Activated B cell treated with CpG ODN at 0.5 μM for 24 hours (primary cell): ENCODE measurements at places on chromosomes 2 and 18.

- DNase-seq: no peak
Measured at GRCh38 chr2:190598621-190599020, 50.3 kb upstream of the NAB1 start.

DNA sequence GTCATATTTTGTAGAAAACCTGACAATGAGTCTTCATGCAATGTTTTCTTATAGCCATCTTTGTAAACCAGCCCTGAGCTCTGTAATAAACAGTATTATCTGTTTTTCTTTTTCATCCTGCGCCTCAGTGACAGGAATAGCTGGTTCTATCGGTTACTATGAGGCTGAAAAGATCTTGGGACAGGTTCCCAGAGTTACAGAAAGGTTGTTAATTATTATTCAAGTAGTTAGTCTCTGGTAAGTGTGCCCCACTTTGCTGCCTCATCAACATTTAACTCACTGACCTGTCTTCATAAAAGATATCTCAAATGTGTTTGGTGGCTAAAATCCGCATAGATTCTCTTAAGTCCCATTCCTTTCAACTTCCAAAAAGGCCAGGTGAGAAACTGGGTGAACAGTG is 18.6 kb downstream of the ACAA2 start:
- DNase-seq: no peak

GRCh38 chr2:12201369-12201768 is 454.9 kb downstream of the LPIN1 start:
- DNase-seq: no peak

GRCh38 chr2:17879137-17879912 is 858 bp downstream of the KCNS3 start:
- peak; percentile 30 for DNase-seq

DNA sequence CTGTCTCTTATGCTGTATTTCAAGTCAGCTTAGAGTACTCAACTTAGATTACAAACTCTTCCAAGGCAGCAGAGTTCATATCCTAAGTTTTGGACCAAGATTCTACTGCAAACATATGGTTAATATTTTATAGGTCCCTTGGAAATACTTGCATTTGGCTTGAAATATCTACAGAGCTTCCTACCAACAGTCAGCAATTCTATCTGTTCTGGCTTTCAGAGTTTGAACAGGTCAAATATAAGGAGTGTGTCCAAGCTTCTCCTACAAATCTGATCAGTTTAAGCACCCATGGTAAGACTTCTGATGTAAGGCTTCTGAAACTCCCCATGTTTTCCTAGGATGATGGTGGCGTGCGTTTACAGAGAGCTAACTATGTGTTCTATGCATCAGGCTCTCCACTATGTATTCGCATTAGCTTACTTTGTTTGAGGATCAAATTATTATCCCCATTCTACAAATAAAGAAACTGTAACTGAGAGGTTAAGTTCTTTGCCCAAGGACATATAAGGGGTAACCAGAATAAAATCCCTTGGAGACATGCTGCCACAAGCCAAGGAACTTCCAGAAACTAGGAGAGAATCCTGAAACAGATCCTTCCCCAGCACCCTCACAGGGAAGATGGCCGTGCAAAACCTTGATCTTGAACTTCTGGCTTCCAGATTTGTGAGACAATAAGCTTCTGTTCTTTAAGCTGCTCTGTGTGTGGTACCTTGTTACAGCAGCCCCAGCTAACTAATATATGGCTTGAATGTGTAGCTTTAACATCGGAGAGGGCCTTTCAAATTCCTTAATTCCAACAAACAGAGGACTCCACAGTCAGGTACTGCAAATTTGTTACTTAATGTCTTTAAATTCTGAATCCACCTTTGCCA is 55.1 kb downstream of the ATP8B1 start:
- DNase-seq: no peak

GRCh38 chr18:78238404-78239089 is 741.1 kb upstream of the SALL3 start:
- no peak for DNase-seq

- no peak for DNase-seq
Measured at GRCh38 chr2:179701524-179702110, 159.8 kb downstream of the ZNF385B start.

- no peak for DNase-seq
Measured at GRCh38 chr2:1601471-1602277, 142.6 kb downstream of the PXDN start.

GRCh38 chr18:52280702-52281101 is 59.3 kb upstream of the DCC start:
- DNase-seq: no peak

DNA sequence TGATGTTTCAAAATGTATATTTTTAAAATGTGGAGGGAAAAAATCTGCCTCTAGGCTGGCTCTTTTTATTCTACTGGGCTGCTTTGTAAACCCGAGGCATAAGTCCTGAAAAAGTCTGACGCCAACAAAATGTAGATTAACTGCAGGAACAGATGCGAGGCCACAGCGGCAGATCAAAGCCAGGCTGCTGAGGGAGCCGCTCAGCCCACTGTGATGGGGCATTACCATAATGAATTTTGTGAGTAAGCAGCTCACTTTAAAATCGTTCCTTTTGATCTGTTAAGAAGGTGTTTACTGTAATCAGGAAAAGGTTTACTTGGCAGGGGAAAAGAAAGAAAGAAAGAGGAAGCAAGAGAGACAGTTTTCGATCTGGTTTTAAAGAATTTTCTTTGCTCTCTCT is 269.0 kb downstream of the ICOS start:
- no peak for DNase-seq

DNA sequence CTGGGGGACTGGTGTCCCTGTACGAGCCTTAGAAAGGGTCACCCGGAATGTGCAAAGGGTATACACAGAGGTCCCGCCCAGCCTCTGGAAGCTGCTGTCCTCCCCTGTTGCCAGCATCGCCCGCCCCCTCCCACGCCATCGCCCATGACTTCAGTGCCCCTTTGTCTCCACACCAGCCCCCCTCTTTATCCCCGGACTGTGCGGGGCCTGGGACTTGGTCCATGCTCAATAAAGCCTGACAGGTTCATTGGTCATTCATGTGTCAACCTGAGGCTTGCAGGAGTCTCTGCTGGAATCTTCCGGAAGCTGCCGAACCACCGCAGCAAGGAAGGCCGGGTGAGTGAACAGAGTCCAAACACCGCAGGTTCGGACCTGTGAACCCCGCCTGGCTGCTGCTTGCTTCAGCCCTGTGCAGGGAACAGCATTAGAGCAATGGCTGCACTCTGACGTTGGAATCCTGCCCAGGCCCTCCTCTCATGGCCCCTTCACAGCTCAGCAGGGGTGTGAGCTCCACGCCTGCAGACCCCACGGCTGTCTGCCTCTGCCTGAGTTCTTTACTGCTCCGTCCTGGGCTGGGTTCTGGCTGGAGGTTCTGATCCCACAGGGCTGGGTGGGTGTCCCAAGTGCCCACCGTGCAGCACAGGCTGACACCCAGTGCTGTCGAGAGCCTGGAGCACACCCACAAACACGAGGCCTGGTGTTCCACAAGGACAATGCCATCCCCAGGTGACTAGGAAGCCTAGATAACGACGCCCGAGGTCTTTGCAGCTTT is 96.5 kb downstream of the SEPTIN10 start:
- DNase-seq: no peak

GRCh38 chr18:45282101-45282812 is 333.0 kb upstream of the SLC14A2 start:
- no peak for DNase-seq

- no peak for DNase-seq
Measured at GRCh38 chr2:132640116-132640515, 29.9 kb downstream of the LYPD1 start.

GRCh38 chr18:49788327-49788898 is 24.9 kb downstream of the ACAA2 start:
- no peak for DNase-seq

GRCh38 chr18:36352384-36352783 is 54.9 kb downstream of the FHOD3 start:
- DNase-seq: no peak

DNA sequence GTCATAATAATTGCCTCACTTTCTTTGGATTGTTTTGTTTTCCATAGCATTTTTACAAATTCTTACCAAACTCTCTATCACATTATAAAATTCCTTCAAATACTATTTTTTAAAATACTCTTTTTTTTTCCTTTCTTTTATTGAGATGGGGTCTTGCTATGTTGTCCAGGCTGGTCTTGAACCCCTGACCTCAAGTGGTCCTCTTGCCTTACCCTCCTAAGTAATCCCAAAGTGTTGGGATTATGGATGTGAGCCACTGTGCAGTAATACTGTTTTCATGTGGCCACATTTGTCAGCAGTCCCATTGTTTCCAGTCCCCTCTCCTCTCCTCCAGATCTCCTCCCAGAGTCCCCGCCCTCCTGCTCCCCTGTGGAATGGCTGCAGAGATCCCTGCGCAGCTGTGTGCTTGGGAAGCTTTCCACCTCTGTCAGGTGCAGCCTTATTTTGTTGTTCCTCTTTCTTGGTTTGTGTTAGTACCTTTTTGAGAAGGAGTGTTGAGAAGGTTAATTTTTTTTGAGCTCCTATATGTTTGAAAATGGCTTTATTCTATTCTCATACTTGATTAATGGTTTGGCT is 227.3 kb downstream of the LOXHD1 start:
- DNase-seq: no peak

DNA sequence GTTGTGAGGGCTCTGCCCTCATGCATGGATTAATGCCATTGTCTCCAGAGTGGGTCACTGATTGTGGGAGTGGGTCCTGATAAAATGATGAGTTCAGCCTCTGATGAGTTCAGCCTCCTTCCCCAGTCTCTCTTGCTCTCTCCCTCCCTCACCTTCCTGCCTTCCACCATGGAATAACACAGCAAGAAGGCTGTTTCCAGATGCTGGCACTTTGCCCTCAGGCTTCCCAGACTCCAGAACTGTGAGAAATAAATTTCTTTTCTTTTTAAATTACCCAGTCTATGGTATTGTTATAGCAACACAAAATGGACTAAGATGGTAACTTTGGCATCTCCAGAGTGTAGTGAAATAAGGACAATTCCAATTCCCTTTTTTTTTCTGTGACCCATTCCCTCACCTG is 47.1 kb upstream of the MAP4K3 start:
- DNase-seq: no peak

DNA sequence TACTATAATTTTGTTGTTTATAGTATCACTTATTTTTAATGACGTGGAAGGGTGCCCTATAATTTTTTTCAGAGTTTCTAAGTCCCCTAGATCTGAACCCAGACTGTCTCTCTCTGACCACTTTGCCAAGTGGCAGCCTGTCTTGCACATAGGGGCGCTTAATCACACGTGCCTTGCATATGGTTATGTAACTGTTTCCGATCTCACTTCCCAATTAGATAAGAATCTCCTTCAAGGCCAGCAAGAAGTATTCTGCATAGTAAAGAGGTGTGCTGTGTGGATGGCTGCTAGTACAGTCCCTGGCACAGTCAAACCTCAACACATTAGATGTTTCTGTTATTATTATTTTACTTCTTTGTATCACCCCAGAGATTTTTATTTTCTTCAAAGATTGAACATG is 197.8 kb upstream of the SIX2 start:
- no peak for DNase-seq

- DNase-seq: no peak
Measured at GRCh38 chr2:207283356-207283755, 117.6 kb upstream of the KLF7 start.

DNA sequence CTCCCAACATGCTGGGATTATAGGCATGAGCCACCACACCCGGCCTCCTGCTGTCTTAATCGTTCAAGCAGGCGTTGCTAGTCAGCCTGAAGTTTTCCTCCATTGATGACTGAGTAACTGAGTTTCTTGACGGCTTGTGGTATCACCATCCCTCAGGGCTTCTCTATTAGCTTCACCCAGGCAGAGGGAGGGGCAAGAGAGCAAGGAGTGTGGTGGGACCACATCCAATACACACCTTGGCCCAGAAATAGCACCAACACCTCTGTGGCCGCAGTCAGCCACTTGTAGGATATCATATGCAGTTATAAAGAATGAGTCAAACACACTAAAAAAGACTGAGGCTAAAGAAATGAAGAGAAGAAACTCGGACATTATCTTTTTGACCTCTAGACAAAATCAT is 1009.4 kb upstream of the CELF4 start:
- DNase-seq: no peak

DNA sequence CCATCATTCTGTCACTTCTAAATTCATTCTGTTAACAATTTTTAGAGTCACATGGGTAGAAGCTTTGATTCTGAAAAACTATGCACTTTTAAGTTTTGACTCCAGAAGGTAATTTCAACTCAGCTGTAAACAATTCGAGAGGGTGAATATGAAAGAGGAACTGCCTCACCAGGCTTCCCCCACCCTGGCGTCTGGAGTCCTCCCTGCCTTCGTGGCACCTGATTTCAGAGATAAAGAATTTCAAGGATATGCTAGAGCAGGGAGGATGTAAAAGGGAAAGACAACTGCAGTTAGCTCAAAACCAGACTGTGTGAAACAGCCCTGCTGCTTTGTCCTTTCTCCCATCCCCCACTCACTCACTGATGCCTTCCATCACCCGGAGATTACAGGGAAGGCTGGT is 40.7 kb downstream of the ONECUT2 start:
- DNase-seq: no peak

DNA sequence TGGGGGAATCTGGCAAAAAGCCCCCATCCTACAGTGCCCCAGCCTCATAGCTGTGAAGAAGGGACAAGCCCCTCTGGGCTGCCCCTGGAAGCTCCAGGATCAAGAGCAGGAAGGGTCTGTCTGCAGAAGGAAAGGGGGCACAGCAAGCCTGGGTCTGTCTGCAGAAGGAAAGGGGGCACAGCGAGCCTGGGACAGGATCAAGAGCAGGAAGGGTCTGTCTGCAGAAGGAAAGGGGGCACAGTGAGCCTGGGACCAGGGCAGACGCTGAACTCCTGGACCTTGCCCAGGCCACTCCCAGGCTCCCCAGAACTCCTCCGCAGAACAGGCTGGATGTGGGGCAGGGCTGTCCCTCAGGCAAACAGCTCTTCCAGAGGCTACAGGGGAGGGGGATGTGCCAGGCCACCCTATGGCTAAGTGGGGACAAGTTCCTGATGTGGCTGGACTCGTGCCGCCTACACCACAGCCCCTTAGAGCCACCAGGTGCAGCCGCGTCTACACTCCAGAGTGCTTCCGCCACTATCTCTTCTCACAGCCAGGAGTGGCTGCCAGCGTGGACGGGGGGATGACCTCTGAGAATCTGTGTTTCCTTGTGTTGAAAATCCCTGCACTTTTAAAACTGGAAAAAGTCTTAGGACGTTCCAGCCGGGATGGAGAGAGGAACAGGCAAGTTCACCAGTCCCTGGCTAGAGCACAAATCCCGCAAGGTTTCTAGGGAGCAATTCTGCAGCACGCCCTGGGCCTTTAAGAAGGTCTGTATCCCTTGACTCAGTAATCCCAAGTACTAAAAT is 20.8 kb downstream of the KIF1A start:
- DNase-seq: no peak

- DNase-seq: no peak
Measured at GRCh38 chr2:41881249-41881648, 166.6 kb upstream of the PKDCC start.

GRCh38 chr2:230821991-230822520 is 42.7 kb upstream of the ITM2C start:
- DNase-seq: no peak

DNA sequence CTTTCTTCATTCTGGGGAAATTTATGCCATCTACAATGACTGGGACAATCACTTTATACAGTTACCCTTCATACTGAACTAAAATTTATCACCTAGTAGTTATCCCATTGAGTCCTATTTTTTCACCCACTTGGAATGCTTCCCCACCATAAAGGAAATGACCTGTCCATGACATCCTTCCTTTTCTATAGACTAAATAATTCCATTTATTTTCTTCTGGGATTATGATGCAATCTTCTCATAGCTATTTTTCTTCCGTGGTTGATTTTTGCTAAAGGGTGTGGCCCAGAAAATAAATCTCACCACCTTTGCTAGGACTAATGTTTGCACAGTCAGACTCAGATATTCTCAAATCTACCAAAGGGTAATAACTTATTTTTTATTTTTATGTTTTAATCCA is 186.1 kb upstream of the NRXN1 start:
- no peak for DNase-seq
